Ascending aorta (tissue), 2 donors: ENCODE measurements at places on chromosomes 16 and 17. TPM values are rescaled to one million over a fixed set of nuclear protein-coding genes. Genes with fewer than 3 reads are reported as not detected.

UNKL gene
- 144 TPM for total RNA-seq

RNF157 gene
- 2.4 TPM for total RNA-seq

SMG1 gene
- total RNA-seq, result 48.3 TPM

OR1E1 gene
- not detected for total RNA-seq

ARL5C gene
- total RNA-seq, result not detected

MYLK3 gene
- not detected for total RNA-seq

GRCh38 chr16:23466162-23466885 is 13.3 kb upstream of the COG7 start:
- no peaks in the 10 kb centered on the region for H3K27me3 ChIP-seq
- no peaks in the 10 kb centered on the region for H3K4me1 ChIP-seq
- no peak overlapping the region for H3K4me3 ChIP-seq
- DNase-seq, result no peak
- no peak overlapping the region for H3K27ac ChIP-seq

GRCh38 chr16:10253409-10253808 is 71.2 kb upstream of the GRIN2A start:
- H3K4me1 ChIP-seq, result no peaks in the 10 kb centered on the region
- no peak overlapping the region for H3K27ac ChIP-seq
- H3K36me3 ChIP-seq, result no peaks in the 10 kb centered on the region
- no peak overlapping the region for H3K4me3 ChIP-seq
- no peaks in the 10 kb centered on the region for H3K27me3 ChIP-seq
- DNase-seq, result no peak

GRCh38 chr17:12947047-12947446 is 70.8 kb downstream of the ELAC2 start:
- DNase-seq, result no peak
- no peak overlapping the region for H3K27ac ChIP-seq
- H3K4me1 ChIP-seq, result no peaks in the 10 kb centered on the region
- no peaks in the 10 kb centered on the region for H3K27me3 ChIP-seq

DNA sequence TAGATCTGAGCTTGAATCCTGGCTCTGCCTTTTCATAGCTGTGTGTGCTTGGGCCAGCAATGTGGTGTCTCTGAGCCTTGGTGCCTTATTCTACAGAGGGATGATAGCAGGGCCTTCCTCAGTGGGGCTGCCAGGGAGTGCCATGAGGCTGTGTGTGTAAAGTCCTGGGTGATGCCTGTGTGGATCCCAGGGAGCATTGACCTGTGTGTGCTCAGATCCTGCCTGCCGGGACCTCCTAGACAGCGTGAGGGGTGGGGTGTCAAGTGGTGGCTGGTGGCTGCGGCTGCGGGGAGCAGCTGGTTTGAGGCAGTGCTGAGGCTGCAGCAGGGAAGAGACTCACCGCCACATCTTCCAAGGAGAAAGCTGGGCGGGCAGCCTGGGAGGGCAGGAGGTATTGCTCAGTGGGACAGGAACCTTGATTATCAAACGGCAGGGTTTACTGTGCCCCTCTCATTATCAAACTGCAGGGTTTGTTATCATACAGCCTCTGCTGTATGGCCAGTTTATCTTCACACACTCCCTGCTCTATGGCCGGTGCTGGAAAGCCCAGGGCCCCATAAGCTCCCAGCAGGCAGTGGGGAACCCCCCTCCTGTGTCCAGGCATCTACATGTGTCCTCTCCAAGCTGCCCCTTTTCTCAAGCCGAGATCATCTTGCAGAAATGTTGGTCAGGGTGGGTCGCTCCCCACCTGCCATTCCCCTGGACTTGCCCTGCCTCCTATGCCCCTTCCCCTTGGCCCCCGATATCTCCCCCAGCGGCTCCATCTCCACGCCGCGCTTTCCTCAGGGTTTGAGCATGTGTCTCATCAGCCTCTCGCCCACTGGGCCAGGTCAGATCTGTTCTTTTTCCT is 3.1 kb upstream of the ADCY7 start:
- no peaks in the 10 kb centered on the region for H3K27me3 ChIP-seq
- no peak overlapping the region for H3K27ac ChIP-seq
- DNase-seq, result no peak
- H3K36me3 ChIP-seq, result no peaks in the 10 kb centered on the region
- peaks cover 25% of the 10 kb centered on the region for H3K4me1 ChIP-seq
- no peak overlapping the region for H3K4me3 ChIP-seq

GRCh38 chr16:52471650-52472370 is 75.1 kb downstream of the TOX3 start:
- no peak overlapping the region for H3K4me3 ChIP-seq
- H3K27me3 ChIP-seq, result no peaks in the 10 kb centered on the region
- H3K4me1 ChIP-seq, result no peaks in the 10 kb centered on the region
- no peak for DNase-seq

DNA sequence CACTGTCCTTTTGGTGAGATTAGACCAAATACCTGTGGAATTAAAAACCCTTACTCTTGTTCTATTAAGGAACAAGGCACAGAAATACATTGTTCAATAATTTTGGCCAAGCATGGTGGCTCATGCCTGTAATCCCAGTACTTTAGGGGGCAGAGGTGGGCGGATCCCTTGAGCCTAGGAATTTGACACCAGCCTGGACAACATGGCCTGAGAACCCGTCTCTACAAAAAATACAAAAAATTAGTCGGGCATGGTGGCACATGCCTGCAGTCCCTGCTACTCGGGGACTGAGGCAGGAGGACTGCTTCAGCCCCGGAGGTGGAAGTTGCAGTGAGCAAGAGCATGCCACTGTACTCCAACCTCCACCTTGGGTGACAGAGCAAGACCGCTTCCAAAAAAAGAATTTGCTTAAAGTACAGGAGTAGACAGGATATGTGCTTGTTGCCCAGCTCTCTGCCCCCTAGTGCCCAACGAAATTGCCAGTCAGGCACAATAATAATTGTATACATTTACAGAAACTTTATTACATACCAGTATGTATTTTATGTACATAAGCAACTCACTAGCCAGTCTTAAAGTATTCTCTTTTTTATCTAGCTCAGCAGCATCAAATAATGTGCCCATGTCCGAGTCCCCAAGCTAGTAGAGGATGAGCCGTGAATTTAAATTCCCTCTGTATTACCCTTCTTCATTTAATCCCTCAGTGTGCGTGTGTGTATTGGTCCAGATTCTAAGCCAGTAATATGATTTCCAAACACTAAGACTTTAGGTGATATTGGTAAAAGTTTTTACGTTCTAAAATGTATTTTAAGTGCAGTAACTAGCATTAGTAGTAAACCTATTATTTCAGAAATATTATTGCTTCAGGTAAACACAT is 1.4 kb downstream of the THUMPD1 start:
- no peak for DNase-seq
- H3K36me3 ChIP-seq, result peaks cover 12% of the 10 kb centered on the region
- peak overlapping the region; percentile 97 for H3K27ac ChIP-seq
- peak overlapping the region; percentile 88 for H3K4me3 ChIP-seq
- H3K27me3 ChIP-seq, result no peaks in the 10 kb centered on the region
- peaks cover 19% of the 10 kb centered on the region for H3K4me1 ChIP-seq

DNA sequence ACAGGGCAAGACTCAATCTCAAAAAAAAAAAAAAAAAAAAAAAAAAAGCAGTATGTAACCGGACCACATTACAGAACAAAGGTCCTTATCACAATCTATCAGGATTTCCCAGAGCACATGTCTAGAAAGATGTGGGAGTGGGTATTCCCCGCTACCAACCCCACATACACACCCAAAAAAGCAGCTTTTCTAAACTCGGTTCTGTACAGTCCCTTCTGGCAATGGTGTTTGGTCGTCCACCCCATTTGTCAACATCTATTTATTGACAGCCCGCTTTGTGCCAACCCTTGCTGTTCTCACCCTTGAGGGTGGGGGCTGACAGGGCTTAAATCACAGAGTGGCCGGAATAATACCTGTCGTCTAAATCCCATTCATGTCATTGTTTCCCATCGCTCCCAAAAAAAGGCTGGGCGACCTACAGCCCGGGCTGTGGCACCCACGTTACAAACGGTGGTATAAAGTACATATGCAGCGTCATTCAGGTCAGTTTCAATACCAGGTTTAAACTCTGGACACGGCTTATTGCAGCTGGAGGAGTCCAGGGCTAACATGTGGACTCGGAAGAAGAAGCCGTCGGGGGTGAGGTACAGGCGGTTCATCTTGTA is 3.6 kb downstream of the C17orf58 start:
- peak overlapping the region; percentile 95 for H3K27ac ChIP-seq
- H3K27me3 ChIP-seq, result no peaks in the 10 kb centered on the region
- H3K4me1 ChIP-seq, result peaks cover 4% of the 10 kb centered on the region
- DNase-seq, result no peak

DNA sequence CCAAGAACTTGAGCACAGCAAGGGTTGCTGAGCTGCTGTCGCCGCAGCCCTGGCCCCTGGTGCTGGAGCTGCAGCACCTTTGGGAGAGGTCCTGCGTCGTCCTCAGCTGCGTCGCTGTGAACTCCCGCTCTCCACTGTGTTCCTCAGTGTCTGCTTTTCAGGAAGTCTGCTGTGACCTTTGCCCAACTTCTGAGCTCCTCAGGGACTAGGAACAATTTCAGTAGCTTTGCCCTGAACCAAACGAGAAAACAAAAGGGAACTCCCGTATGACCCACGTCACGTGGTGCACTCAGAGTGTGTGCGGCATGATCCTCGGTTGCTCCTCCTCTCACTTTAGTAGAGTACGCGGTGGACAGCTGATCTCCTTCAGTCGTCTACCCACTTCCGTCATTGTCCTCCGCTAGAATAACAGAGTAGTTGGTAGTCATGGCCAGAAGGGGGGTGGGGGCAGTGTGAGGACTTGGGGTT is 44.2 kb downstream of the WDR45B start:
- no peak overlapping the region for H3K27ac ChIP-seq
- DNase-seq, result peak; percentile 66
- no peaks in the 10 kb centered on the region for H3K4me1 ChIP-seq
- H3K36me3 ChIP-seq, result peaks cover 83% of the 10 kb centered on the region
- no peak overlapping the region for H3K4me3 ChIP-seq

- no peak for DNase-seq
- H3K4me3 ChIP-seq, result no peak overlapping the region
- H3K4me1 ChIP-seq, result no peaks in the 10 kb centered on the region
- H3K27me3 ChIP-seq, result no peaks in the 10 kb centered on the region
These were observed 48.7 kb upstream of the NLK start for GRCh38 chr17:27993723-27994310.

GRCh38 chr17:82734987-82735866 is at the start of gene FN3K:
TSS of gene FN3K (plus strand) at chr17:82735615. CDS start at chr17:82735637, 22 bp downstream.
- no peaks in the 10 kb centered on the region for H3K4me1 ChIP-seq
- no peaks in the 10 kb centered on the region for H3K27me3 ChIP-seq

GRCh38 chr16:31002250-31002700 is 8.2 kb downstream of the STX1B start:
- DNase-seq, result no peak
- H3K36me3 ChIP-seq, result no peaks in the 10 kb centered on the region
- H3K27ac ChIP-seq, result no peak overlapping the region
- H3K4me1 ChIP-seq, result peaks cover 9% of the 10 kb centered on the region

DNA sequence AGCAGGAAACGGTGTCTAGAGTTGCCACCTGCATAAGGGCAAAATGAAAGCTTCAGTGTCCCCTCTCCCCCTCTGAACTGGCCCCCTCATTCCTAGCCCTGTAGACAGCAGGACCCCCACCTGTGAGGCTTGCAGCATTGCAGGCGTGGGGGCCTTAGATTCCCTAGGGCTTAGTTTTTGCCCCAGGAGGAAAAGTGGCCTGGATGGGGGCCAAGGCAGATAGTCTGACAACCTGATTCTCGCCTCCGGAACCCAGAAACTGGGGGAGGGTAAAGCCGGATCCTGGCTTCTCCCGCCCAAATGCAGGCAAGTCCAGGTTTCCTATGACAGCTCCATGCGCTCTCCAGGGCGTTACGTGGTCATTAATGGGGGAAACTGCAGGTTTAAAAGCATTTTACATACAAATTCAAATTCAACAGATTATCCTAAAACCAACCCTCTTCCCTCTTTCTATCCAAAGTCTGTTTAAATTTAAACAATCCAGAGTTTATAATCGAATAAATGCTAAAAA is 678 bp upstream of the HOXB6 start:
- peaks cover 3% of the 10 kb centered on the region for H3K4me1 ChIP-seq
- H3K27ac ChIP-seq, result peak overlapping the region; percentile 71
- H3K4me3 ChIP-seq, result peak overlapping the region; percentile 70
- no peak for DNase-seq
- no peaks in the 10 kb centered on the region for H3K27me3 ChIP-seq

- no peak for DNase-seq
- H3K4me1 ChIP-seq, result no peaks in the 10 kb centered on the region
- H3K36me3 ChIP-seq, result no peaks in the 10 kb centered on the region
- no peak within 1 kb of the TSS for H3K4me3 ChIP-seq
- no peaks in the 10 kb centered on the region for H3K27me3 ChIP-seq
These were observed at the start of gene DPEP1 for GRCh38 chr16:89613231-89613953. TSS of gene DPEP1 (plus strand) at chr16:89613642. CDS start at chr16:89630411, 16,769 bp downstream.

DNA sequence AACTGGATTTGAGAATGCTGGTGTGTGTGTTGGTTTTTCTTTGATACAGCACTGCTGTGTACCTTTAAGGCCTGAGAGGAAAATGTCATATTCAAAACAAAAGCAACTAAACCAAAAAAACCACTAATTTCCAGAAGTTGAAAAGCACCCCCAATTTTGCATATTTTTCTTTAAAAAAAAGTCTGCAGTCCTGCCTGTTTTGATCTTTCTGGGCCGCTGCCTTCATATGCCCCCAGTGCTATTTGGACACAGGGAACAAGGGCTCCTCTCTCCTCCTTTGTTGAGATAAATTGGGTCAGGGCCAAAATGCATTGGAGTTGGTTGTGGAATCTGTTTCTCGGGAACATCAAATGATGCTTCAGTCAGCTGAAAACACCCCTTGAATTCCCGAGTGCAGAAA is 26.9 kb downstream of the GPT2 start:
- H3K27ac ChIP-seq, result no peak overlapping the region
- no peaks in the 10 kb centered on the region for H3K4me1 ChIP-seq
- DNase-seq, result no peak
- H3K27me3 ChIP-seq, result no peaks in the 10 kb centered on the region

- H3K4me3 ChIP-seq, result no peak overlapping the region
- peaks cover 23% of the 10 kb centered on the region for H3K36me3 ChIP-seq
- H3K4me1 ChIP-seq, result no peaks in the 10 kb centered on the region
- DNase-seq, result no peak
- H3K27ac ChIP-seq, result no peak overlapping the region
These were observed 24.8 kb downstream of the RAD51D start for GRCh38 chr17:35094902-35095301.

GRCh38 chr17:32283745-32284201 is 18.1 kb downstream of the RHBDL3 start:
- no peak overlapping the region for H3K4me3 ChIP-seq
- DNase-seq, result no peak
- H3K27ac ChIP-seq, result no peak overlapping the region

DNA sequence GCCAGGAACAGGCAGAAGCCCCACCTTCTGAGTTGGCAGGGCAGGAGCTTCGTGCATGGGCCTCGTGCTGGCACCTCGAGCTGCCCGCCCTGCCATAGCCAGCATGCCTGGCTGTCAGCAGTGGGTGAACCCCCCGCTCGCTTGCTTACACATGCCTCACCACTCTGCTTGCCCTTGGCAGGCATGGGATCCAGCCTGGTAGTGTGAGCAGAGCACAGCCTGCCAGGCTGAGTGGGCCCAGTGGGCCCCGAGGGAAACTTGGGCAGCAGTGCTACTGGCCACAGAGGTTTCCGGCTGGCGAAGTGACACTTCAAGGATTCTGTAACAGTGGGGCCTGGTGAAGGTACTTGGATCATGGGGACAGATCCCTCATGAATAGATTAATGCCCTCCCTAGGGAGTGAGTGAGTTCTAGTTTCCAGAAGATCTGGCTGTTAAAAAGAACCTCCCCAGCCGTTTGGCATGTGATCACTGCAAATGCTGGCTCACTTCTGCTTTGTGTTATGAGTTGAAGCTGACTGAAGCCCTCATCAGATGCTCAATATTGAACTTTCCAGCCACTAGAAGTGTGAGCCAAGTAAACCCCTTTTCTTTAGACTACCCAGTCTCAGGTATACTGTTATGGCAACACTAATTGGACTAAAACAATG is 114.7 kb downstream of the BCAS3 start:
- no peaks in the 10 kb centered on the region for H3K27me3 ChIP-seq
- no peaks in the 10 kb centered on the region for H3K36me3 ChIP-seq
- H3K27ac ChIP-seq, result peak overlapping the region; percentile 69
- peak; percentile 12 for DNase-seq
- H3K4me3 ChIP-seq, result no peak overlapping the region
